Cardiac muscle cell (in vitro differentiated cells and primary cell): ENCODE measurements at places on chromosomes 4 and X. TPM values are rescaled to one million over a fixed set of nuclear protein-coding genes. Genes with fewer than 3 reads are reported as not detected.

CENPE gene
- polyA plus RNA-seq: 3.5 and 19.2 TPM in 2 replicates

COL4A6 gene
- 40.1 and 53.0 TPM in 2 replicates for polyA plus RNA-seq

DNA sequence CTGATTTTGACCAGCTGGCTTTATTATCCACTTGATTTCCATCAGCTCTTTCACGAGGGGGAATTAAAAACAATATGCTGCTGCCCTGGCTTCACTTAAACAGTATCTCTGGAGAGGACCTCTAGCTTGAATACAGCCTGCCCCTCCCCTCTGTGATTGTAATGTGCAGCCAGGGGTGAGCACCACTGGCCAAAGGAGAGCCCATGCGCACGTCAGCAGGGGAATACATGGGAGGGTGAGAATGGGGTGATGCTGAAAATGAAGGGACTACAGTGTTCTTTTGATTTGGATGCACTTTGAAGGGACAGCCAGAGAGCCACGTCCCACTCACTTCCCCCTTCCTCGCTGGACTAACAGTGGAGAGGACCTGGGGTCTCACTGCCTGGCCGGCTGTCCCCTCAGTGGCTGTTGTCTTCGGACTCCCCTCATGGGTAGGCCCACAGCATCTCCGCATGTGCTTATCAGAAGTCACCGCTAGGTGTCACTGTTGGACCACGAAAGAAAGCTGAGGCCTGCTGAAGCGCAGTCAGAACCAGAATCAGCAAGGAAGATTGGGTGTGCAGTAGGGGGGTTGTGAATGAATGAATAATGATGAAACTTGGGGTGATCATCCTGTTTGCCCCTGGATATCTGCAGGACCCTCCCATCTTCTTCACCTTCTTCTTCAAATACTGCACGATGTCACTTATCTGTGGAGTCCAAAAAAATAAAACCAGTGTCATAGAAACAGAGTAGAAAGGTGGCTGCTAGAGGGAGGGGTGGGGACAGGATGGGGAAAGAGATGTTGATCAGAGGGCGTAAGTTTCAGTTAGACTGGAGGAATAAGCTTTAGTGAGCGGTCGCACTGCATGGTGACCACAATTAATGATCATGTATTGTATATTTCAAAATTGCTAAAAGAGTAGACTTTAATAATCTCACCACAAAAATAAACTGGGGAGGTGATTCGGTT lies 32.8 kb downstream of the CLCN4 start:
- DNase-seq: peak; percentile 69

SPANXB1 gene
- not detected in 2 replicates for polyA plus RNA-seq

SPRY1 gene
- polyA plus RNA-seq: 29.7 and 35.9 TPM in 2 replicates

KLF8 gene
- polyA plus RNA-seq: 4.3 and 6.8 TPM in 2 replicates

DNA sequence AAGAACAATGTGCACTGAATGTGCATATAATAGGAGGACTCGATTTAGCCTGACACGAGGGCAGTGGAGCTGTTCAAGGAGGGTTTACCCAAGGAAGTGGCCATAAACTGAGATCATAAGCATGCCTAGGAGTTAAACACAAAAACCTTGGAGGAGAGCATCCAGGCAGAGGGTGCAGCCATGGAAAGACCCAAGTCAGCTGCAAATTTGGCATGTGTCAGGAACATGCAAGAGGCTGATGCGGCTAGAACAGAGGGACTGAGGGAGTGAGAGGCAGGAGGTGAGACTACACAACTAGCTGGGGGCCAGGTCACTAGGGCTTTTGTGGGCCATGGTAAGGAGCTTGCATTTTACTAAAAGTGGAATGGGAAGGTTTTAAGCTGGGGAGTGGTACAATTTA lies 55.6 kb downstream of the PRPS1 start:
- no peak for DNase-seq

- peak; percentile 64 for DNase-seq
These were observed 12.7 kb upstream of the PAQR3 start for GRCh38 chr4:78951862-78952472.

GRCh38 chrX:69968950-69969349 lies 80.8 kb downstream of the AWAT2 start:
- DNase-seq: no peak

- DNase-seq: no peak
These were observed 20.6 kb upstream of the PJA1 start for GRCh38 chrX:69185886-69186285.

FRG1 gene
- 38.8 and 43.5 TPM in 2 replicates for polyA plus RNA-seq

PIR gene
- 5.3 and 5.9 TPM in 2 replicates for polyA plus RNA-seq

DNA sequence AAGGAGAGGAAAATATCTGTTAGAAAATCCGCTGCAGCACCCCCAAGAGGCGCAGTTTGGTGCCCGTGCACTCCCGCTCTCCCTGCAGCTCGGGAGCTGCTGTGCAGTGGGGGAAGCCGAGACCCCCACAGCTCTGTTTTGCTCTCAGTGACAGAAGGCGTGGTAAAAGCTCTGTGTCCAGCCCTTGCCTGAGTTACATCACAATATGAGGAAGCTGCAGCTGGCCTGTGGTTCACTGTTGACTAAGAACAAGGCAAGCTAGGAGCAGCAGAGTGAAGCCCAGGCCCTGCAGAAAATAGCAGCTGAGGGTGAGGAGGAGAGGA lies 88.5 kb upstream of the ADRA2C start:
- DNase-seq: no peak

AFF1 gene
- polyA plus RNA-seq: 26.3 and 27.2 TPM in 2 replicates

CISD2 gene
- polyA plus RNA-seq: 87.1 and 101 TPM in 2 replicates

DNA sequence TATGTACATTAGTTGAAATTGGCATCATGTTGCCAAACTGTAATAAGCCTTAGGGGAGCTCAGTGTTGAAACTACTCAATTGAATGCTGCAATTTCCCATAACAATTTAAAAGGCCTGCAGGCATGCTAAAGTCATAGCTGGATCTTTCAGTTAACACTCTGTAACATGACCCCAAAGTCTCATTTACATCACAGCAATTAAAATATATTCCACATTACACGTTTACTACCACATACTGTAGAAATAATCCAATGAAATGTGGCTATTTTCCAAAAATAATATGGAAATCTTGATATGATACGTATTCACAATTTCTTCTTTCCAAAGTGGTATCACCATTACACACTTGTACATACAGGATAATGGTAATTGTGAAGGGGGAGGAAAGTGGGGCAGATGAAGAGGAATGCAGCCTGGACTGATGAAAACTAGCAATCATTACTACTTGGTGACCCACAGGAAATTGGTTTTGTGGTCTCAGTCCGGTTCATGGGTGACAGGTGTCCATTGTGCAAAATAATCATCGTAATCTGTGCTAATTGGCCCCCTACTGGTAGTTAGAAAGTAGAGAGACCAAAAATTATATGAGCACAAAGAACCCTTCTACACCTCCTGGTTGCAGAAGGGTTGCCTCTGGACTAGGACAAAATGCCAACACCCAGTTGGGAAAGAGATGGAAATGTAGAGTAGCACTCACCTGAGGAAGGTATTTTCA lies 63.7 kb downstream of the TENM3 start:
- no peak for DNase-seq

DNA sequence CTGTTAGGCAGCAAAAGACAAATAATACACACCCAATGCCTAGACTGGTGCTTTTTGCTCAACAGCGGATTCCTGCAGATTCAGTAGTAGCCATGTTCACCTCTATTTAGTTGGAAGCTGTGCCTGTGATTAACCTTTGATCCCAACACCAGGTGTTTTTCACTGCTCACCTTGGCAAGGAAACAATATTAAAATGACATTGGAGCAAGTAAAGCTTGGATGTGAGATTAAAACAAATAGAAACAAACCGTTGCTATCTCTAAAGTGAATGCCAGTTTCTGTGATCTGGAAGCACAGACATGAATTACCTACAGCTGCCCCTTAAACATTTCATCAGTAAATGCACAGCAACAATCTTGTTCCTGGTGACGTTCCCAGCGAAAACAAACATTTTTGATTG lies 35.7 kb downstream of the MAGEB17 start:
- no peak for DNase-seq

- DNase-seq: no peak
These were observed 2.9 kb upstream of the LEF1 start for GRCh38 chr4:108171339-108172230.

MAN2B2 gene
- 4.4 and 5.4 TPM in 2 replicates for polyA plus RNA-seq

DNA sequence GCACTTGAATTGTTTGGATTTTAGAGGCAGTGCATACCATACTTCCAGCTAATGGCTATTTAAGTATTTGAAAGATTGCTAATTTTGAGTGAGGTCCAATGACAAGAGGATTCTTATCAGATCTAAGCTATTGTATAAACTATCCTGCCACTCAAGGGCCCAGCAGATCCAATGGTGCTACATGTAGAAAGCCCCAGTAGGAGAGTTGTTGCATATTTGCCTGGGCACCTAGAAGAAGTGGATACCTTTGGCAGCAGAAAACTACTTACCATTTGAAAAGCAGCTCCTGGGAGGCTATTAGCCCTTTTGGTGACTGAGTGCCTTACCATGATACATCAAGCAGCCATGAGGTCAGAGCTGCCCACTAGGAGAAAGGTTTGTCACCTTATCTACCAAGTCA lies 447.3 kb downstream of the C4orf33 start:
- no peak for DNase-seq

DNA sequence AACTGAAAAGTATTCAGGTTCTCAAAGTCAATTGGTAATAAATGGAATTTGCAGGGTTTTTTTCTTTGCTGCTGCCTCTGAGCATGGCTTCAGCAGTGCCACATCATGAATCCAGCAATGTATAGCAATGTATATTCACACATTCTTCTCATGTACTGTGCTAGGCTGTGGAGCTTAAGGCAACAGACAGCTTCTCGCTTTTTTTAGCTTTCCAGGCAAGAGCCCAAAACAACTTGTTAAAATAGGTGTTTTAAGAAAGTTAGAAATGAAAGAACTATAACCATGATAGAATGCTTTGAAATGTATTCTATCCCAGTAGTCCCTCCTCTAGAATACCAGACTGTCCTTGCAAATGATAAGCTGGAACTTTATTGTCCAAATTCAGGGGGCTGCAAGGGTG lies 30.4 kb downstream of the SMIM43 start:
- no peak for DNase-seq

GRCh38 chr4:123843137-123843536 lies 446.5 kb downstream of the SPRY1 start:
- no peak for DNase-seq

- DNase-seq: no peak
These were observed 349.4 kb downstream of the ARHGAP10 start for GRCh38 chr4:148081267-148081666.

GRCh38 chr4:81166458-81167160 lies 48.4 kb downstream of the PRKG2 start:
- no peak for DNase-seq

DNA sequence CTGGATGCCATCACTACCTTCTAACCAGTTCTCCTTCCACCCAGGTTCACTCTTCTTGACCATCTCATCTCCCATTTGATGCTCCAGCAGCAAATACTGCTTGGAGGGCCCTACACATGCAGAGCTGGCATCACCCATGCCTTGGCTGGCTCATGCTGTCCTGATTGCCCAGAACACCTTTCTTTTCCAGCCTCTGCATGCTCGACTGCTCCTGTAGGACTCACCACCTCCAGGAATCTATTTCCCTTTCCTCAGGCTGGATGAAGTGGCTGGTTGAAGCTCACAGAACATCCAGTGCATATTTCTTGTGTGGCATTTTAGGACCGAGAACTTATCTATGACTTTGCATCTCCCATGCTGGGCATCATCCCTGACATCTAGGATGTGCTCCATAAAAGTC lies 148.3 kb downstream of the CPEB2 start:
- DNase-seq: no peak

- DNase-seq: no peak
These were observed 45.9 kb downstream of the VSIG4 start for GRCh38 chrX:65993915-65994460.

SOWAHB gene
- polyA plus RNA-seq: 0.34 TPM in 1 of 2 replicates, not detected in the other

HPGDS gene
- polyA plus RNA-seq: 0.35 TPM in 1 of 2 replicates, not detected in the other

MBNL3 gene
- polyA plus RNA-seq: 1.2 and 1.6 TPM in 2 replicates

MAGEA3 gene
- not detected in 2 replicates for polyA plus RNA-seq

DNA sequence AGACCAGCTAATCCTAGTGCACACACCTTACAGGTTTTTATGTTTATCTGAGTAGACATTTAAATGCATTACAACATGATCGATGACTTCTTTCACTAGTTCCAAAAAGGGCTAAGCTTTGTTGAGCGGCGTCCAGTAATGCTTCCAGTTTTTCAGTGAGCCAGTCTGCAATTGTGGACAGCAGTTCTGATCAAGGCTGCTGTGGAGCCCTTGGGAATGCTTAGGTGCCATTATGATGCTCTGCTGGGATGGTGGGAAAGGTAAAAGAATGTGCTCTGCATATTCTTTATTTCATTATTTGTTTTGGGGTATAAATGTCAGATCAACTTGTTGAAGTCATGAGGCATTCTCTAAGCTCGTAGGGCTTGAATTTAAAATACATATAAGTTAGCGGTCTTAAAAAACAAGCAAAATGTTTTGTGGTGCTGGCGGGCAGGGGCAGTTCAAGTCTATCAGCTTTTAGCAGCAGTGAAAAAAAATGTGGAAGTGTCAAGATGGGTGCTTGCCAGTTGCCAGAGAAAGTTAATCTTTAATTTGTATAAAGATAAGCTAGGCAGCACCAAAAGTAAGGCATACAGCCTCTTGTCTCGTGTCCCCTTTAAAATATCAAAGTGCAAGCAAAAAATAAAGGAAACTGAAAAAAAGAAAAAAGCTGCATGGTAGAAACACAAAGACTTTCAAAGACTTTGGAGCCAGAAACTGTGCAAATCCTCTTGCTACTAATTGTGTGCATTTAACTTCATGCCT lies 5.8 kb downstream of the MID1IP1 start:
- peak; percentile 28 for DNase-seq

DNA sequence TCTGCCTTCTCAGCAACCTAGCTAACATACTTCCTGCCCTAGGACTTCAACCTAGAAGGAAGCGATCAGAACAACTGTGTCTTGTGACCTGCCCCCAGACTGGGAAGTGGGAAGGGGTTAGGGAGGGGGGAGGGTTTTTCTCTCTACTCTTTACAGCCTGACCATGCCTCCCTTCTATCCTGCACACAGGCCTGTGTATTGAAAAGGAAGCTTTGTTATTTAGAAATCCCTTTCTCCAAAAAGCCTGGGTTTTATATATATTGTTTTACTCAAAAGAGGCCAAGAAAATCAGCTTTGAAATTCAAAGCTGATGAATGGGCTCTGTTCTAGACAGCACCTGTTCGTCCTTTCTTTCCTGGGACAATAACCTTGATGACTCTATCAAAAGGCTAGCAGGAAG lies 35.2 kb upstream of the SMS start:
- no peak for DNase-seq

GRCh38 chr4:182246401-182247205 lies 3.4 kb downstream of the TENM3 start:
- peak; percentile 71 for DNase-seq

DNA sequence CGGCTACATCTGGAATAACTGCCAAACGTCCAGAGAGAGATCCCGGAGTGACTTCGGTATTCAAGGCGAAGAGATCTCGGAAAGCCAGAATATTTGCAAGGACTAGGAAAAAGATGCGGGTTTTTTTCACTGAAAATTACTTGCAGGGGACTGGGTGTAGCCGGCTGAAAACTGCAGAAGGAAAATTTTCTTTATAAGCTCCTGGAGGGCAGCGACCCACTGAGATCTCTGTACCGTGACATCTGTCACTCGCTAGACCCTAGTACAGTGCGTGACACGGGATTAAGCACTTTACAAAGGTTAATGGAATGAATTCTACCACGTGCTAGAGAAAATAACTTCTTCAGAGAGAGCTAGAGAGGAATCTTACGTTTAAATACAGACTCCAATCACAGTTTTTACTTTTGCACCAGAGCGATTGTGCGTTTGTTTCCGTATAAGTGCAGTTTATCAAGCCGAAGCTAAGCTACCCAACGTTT lies 1.1 kb upstream of the LCORL start:
- no peak for DNase-seq
